ENCODE measurements at places on chromosomes 7 and 10.

DNA sequence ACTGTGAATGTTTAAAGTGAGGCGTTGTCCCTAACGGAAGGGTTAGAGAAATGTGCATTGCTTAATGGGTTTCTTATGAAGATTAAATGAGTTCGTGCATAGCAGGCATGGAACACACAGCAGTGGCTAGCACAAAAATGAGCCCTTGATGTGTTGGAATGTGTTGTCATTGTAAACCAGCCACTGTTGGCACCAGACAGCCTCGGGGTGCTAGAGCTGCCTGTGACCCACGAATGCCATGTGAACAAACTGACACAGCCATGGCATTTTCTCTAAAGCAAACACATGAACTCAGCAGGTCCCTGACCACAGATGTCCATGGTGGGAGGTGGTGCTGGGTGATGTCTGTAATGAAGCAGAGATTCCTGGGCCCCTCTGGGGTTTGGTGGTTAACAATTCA lies 111.1 kb upstream of the DPP6 start:
- DNase-seq = no peak

- DNase-seq = no peak
These were observed 50.3 kb upstream of the SDK1 start for GRCh38 chr7:3250725-3251124.

GRCh38 chr7:31975546-31975945 lies 94.7 kb downstream of the PDE1C start:
- DNase-seq = no peak

DNA sequence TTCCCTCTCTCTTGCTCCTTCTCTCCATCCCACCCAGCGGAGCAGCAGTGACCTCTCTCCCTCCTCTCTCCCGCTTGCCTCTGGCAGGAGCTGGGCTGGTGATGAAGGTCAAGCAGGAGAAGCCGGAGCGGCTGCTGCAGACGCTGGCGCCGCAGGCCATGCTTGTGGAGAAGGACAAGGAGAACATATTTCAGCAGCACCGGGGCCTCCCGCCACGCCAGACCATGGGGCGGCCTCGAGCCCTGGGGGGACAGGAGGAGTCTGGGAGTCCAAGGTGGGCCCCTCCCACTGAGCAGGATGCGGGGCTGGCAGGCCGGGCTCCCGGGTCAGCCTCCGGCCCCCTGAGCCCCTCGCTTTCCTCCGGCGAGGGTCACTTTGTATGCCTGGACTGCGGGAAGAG lies 17.3 kb downstream of the ZNF775 start:
- DNase-seq = no peak

DNA sequence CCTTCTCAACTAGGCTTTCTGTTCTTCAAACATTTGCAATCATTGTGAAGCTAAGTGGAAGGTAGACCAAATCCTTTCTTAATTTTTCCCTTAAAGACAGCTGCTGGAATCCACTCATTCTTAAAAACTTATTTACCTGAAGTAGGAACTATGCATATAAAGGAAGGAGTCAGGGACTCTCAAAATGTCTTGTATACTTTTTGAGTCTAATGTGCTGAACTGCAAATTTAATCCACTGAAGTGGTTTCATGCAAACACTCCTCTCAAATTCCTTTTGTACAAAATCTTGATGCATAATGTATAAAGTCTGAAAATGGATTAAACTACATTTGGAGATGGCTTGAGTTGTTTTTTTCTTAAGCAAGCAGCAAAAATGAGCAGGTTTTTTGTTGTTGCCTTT lies 118.0 kb downstream of the CABCOCO1 start:
- DNase-seq = no peak

DNA sequence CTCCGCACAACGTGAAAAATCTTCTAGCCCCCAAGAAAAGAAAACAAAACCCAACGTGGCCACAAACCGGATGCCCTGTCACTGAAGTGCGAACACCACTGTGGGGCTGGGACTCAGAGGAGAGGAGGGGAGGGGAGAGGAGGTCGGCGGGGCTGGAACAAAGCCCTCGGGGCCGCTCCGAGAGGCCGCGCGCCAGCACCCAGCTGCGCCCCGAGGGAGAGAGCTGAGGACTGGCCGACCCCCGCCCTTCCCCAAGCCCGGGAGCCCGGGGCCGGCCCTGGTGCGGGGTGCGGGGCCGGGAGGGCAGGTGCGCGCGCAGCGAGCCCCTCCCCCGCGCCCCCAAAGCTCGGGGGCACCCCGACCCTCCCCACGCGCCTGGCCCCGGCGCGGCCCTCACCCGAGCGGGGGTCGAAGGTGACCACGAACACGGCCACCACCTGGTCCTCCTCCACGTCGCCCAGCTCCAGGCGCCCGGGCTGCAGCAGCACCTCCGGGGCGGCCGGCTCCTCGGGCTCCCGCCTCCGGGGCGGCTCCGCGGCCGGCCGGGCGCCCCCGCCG lies 398 bp downstream of the DENND11 start:
- DNase-seq = peak; percentile 63

- DNase-seq = no peak
These were observed 93.8 kb downstream of the C1GALT1 start for GRCh38 chr7:7276161-7276560.

DNA sequence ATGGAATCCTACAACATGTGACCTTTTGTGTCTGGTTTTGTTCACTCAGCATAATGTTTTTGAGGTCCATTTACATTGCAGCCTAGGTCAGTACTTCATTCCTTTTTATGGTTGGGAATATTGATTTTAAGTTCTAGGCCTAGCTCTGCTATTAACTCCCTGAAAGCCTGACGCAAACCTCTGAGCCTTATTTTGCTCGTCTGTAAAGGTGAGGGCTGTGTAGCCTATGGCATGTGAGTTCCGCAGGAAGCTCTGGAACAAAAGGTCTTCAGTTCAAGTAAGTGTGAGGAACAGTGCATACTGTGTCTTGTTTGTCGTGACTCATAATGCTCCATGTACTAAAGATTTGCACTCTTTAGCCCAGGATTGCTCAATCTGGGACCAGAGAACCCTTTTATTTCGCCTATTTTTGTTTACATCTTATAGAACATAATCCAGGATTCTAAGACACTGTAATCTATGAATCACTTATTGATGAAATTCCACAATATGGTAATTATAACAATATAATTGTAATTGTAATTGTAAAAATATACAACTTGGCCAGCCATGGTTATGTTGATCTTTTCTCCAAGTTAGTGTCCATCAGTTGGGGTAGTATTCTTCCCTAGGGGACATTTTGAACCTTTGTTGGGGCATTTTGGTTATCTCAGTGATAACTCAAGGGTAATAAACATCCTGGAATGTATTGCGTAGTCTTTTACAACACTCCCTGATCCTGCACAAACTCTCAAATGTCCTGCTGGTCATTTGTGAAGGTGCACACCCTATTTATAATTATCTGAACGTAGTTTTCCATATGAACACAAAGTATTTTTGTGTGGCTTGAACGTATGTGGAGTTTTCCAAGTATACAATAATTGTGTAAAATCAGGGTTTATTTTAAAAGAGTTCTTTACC lies 184.7 kb downstream of the VTI1A start:
- DNase-seq = no peak

- DNase-seq = peak; percentile 17
These were observed 46.6 kb downstream of the LRRN3 start for GRCh38 chr7:111137296-111138192.
